NCI-H2081 (cell line): ENCODE measurements at places on chromosomes 12 and 14.

- DNase-seq = no peak
These were observed at the start of gene DTX3 for GRCh38 chr12:57604454-57604991. Gene DTX3 (plus strand): TSS chr12:57604824. CDS start chr12:57606518, 1,694 bp downstream.

DNA sequence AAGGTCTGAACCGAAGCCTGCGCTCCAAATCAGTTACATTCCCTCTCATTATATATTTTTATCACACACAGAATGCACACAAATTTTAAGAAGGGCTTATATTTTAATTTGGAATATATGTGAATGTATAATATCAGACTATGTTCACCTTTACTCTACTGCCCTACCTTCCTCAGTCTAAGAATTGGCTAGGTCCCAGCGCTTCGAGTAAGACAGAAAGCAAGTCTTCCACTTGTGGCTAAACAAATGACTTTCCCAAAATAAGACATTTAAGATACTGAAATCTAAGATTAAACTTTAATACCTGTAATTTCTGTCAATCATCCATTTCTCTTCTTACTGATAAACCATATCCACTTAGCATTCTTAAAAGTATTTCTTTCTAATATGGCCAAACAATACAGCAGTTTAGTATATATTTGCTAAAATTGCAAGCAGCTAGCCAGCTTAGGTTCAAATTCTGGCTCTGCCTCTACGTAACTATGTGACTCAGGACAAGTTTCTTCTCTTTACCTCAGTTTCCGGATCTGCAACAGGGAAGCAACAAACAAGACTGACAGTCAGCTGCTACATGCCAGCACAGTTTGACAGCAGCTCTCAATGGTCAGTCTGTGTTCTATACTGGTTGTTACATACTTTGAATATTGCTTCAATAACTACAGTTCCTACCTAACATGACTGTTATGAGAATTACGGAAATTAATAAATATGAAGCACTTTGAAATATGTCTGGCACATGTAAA lies 2.0 kb downstream of the INTS13 start:
- no peak for DNase-seq

DNA sequence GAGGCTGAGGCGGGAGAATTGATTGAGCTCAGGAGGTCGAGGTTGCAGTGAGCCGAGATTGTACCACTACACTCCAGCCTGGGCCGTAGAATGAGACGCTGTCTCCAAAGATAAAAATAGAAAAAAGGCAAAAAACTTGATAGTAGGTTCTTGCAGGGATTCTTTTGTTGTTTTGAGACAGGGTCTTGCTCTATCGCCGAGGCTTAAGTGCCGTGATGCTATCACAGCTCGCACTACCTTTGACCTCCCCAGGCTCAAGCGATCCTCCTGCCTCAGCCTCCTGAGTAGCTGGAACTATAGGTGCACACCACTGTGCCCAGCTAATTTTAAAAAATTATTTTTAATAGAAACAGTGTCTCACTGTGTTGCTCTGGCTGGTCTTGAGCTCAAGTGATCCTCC lies 4.7 kb downstream of the GOLGA5 start:
- no peak for DNase-seq

GRCh38 chr12:28800129-28800528 lies 348.9 kb upstream of the FAR2 start:
- no peak for DNase-seq

- DNase-seq = peak; percentile 91
These were observed 161.1 kb downstream of the PPFIA2 start for GRCh38 chr12:81597928-81598604.

DNA sequence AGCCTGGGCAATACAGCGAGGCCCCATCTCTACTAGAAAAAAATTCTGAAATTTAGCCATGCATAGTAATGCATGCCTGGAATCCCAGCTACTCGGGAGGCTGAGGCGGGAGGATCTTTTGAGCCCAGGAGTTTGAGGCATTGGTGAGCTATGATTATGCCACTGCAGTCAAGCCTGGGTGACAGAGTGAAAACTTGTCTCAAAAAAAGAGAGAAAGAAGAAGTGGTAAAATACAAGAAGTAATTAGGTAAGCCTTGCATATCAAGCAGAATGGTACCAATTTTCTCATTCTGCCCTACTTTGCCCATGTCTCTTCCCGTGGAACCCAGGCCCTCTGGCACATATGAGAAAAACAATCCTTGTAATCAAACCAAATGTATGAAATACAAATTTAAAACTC lies 70.7 kb downstream of the SUSD6 start:
- DNase-seq = no peak

GRCh38 chr12:14698555-14698954 lies 2.2 kb upstream of the GUCY2C start:
- DNase-seq = no peak

DNA sequence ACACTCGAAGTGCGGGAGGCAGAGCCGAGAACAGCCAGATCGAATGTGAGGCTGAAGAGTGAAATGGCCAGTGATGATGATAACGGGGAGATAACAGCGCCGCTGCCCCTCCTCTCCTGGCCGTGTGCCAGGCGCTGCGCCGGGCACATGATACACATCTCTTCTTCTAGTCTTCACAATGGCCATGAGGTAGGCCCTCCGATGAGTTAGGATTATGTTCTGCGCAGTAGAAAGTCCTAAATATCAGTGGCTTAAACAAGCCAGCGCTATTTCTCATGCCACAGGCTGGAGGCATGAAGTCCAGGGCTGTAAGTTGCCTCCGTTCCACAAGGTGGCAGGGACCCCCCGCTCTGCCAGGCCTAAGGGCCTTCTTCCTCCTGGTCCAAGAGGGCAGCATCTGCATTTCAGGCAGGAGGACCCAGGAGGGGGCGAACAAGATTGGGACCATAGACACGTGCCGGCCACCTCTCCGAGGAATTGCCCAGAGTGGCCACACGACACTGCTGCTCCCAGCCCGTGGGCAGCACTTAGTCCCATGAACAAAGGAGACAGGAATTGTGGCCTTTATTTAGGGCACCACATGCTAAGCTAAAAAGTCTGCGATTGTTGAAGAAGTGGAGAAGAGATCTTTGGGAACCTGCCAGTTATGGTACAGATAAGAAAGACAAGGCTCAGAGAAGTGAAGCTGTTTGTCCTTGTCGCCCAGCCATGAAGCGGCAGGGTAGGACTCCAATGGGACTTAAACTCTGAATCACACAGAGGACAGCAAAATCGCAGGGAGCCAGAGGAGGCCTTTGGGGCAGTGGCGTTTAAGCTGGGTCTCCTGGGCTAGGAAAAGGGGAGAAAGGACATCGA lies 10.9 kb upstream of the HVCN1 start:
- DNase-seq = no peak

GRCh38 chr14:65834812-65835211 lies 422.3 kb downstream of the FUT8 start:
- DNase-seq = no peak

DNA sequence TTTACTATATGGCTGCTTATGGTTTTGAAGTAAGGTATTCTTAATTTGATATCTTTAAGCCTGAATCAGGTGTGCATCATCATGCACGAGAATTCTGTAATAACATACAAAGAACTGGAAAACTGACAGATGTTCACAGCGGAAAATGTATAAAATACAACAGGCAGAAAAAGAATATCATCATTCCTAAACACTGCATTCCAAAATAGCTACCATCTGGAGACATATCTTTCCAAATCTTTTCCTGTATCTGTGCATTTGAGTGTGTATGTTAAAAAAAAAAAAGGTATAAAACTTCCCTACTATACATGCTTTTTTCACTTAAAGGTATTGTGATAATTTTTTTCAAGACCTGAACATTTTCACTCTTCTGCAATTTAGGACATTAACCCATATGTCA lies 13.7 kb downstream of the PTPRO start:
- no peak for DNase-seq

GRCh38 chr14:98949481-98950135 lies 322.4 kb downstream of the BCL11B start:
- DNase-seq = no peak

DNA sequence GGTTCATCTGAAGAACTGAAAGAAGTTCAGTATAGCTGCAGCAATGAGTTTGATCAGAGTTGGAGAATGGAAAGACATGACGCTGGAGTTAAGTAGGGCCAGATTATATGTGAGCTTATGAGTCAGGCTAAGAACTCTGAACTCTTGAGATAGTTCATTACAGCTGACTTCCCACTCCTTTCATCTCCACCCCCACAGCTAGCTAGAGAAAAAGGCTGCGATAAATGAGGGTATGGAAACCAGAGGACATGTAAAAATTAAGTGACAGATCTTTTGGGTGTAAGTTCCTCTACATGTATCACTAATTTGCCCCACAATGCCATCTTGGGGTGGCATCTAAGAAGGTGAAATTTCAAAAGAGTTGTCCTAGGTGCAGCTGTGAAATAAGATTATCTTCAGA lies 28.6 kb downstream of the PYM1 start:
- no peak for DNase-seq

DNA sequence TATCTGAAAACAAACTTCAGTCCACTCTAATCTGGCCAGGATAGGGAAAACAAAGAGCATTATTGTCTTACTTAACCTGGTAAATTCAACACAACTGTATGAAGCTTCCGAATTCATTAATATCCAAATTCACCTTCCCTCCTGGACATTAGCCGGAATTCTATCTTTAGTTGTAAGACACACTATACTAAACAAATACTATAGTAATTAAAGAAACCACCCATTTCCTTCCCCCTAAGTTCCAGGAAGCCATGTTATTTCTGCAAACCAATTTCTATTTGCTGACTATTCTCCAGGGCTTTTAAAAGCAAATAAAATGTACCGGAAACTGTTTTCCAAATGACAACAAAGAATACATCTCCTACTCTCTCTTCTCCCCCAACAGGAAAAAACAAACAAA lies 122.7 kb upstream of the MDM1 start:
- DNase-seq = no peak

GRCh38 chr12:87670448-87670847 lies 358.8 kb downstream of the C12orf50 start:
- DNase-seq = no peak

- DNase-seq = no peak
These were observed 51.8 kb downstream of the FOXN3 start for GRCh38 chr14:89365061-89365801.

DNA sequence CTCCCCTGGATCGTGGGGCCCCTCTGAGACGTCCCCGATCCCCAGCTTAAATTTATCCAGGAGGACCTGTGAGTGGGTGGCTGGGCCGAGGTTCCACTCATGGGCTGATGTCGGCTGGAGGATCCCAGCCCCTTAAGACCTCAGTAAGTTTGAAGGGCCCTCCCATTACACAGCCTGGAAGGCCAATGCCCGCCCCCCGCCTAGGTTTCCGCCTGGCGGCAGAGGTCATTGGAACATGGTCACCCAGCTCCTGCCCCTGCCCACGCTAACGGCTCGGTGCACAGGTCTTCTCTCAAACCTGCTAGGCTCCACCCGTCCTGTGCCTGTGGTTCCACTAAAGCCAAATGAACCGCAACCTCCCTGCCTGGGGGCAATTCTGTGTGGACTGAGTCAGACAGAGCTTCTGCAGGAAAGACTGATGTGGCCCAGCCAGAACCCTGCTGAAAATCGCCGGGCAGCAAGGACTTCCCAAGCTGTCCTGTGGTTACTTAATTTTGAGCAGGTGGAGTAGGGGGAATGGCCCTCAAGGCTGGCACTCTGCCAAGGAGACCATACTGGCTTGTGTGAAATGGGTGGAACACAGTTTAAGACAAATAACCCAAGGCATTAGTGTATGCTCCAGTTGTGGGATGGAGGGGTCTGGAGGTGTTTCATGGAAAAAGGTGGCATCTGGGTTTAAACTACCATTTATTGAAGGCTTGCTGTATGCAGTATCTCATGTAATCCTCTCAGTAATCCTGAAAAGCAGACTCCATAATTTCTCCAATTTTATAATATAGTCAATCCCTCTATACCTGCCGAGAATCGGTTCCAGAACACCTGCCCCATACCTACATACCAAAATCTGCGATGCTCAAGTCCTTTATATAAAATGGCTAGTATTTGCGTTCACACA lies 903 bp upstream of the NT5DC3 start:
- peak; percentile 47 for DNase-seq

- no peak for DNase-seq
These were observed 63.7 kb downstream of the SLC24A4 start for GRCh38 chr14:92386637-92387036.

DNA sequence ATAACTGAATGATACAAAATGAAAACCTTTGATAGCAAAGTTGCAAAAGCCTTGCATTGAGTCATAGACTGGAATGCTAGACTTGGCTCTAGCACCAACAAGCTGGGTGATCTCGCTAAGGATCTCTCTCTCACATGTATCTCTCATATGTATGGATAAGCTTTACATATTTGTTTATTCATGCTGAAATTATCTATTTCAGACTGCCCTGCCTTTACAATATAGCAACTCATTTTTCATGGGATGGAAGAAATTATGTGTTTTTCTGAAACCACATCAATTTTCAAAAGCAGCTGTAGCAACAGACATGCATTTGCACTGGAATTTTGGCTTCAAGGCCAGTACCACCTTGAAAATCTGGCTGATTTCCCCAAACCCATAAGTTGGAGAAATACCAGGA lies 11.4 kb downstream of the RERG start:
- DNase-seq = no peak

DNA sequence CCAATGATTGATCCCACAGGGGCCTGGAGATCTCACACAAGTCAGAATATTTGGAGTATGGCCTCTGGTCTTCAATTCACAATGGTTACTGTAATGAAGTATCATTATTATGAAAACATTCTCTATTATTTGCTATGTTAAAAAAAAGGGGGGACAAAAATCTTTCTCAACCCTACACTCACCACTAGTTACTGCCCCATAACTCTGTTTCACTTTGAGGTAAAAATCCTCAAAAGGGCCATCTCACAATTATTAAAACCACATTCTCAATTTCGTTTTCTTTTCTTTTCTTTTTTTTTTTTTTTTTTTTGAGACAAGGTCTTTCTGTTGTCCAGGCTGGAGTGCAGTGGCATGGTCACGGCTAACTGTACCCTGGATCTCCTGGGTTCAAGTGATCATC lies 59.6 kb upstream of the KCNC2 start:
- DNase-seq = no peak

DNA sequence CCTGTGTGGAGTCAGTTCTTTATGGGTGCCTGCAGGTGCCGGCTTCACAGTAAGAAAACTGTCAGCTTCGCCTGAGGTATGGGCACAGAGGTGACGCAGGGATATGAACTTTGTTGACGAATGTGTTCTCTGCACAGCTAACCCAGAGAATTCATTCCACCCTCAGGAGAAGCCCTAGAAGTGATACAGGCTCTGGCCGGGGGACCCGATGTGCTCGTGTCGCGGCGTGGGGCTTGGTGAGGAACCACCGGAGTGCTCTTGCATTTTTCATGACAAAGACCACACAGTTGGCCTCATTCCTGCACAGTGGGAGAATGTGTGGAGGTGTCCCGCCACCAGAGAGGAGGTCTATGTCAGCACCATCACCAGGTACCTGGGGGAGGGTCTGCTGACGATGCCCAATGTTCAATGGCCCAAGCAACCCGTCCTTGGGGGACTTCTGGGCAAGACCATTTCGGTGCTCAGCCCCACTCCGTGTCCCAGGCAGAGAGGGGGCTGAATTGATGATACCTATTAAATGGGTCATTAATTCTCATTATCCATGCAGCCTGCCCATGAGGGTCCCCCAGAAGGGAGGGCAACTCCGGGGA lies 147.5 kb upstream of the RTL1 start:
- no peak for DNase-seq

GRCh38 chr12:95114766-95115405 lies 41.5 kb upstream of the NR2C1 start:
- no peak for DNase-seq

GRCh38 chr12:70260646-70261045 lies 17.4 kb downstream of the CNOT2 start:
- no peak for DNase-seq

- peak; percentile 21 for DNase-seq
These were observed 21.8 kb upstream of the SMCO2 start for GRCh38 chr12:27424631-27425230.
